ENCODE measurements at places on chromosomes 3 and 15.

GRCh38 chr3:58009026-58009748, 965 bp downstream of the FLNB start:
- no peak for DNase-seq

- DNase-seq = no peak
Measured at GRCh38 chr3:42673082-42673481, 12.3 kb upstream of the KLHL40 start.

DNA sequence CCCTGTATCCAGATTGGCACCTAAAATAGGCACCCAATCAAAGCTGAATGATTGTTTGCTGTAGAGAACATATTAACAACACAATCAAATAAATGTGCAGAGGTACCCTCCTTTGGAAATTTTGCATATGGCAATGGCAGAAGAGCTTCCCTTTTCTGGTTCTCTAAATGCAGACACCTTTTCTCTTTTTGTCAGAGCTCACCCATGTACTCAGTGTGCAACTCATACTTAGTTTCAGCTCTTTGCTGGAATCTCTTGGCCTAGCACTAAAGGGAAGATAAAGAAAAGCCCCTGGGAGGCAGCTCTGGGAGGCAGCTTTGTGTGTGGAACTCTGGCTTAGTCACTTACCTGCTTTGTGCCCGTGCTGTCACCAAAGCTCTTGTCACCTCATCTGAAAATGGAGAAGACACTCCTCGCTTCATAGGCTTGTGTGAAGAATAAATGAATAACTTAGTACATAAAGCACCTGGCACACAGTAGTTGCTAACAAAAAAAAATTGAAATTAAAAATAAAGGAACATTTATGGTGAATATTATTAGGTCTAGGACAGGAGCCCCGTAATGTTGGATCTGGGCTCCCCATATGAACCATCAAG, 28.8 kb downstream of the ST6GAL1 start:
- DNase-seq = no peak

GRCh38 chr15:94080416-94080815, 150.9 kb upstream of the MCTP2 start:
- no peak for DNase-seq

- no peak for DNase-seq
Measured at GRCh38 chr3:119562307-119562961, 3.0 kb upstream of the CD80 start.

DNA sequence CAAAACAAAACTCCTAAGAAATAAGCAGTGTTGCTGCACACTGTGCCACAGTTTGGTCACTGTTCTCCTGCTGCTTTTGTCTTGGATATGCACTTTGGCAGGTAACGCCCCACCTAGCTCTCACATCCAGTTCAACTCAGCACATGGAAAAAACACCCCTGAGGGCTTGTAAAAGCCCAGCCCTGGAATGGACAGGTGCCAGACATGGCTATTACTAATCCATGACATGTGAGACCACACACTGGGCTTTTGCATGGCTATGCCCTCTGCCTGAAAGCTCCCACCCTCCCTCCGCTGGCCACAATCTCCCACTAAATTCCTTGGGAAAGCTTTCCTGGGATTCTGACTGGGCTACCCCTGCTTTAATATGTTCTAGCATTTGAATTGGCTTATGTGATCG, 24.7 kb upstream of the ZBED2 start:
- no peak for DNase-seq

DNA sequence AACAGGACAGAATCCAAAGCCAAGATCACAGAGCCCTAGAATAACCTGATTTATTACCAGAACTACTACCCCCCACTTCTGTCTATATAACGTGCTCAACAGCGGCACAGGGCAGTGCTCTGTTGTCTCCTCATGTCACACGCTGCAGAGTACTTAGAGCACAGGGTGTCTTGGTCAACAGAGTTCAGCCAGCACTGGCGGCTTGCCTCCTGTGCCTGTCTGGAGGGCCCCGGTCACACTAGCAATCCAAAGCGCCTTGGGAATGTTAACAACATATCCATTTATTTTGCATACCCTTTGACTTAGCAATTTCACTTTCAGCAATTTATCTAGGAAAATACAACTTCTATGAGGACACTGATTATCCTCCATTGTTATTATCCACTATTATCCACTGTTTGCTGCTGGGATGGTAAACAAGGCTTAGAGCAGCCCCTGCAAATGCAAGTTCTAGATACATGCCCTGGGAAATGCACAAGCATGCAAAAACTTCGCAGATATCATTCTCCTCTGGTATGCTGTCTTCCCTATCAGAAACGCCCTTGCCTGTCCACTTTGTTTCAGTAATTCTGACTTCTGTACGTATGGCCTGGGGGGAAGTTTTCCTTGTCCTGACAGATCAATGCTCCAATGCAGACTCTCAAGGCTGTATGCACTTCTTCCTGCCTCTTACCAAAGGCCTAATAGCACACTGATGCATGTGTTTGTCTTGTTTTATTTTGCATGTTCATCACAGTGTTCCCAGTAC, 86.2 kb upstream of the OCA2 start:
- no peak for DNase-seq

DNA sequence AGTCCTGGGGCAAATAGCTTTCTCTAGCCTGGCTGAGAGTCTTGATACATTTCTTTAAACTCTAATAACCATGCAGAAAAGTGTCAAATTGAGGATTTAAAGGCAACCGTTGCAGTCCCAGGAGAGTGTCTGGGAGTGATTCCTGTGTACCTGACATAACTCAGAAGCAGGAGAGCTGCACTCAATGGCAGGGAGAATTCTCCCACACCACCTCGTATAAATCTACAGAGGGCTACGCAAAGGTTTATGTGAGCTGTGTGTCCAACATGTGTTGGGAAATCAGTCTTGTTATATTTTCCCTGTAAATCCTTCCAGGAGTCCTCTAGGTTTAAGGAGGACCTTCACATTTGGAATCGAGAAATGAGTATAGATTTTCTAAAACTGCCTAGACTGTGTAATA, 192.6 kb downstream of the WDR72 start:
- DNase-seq = no peak

DNA sequence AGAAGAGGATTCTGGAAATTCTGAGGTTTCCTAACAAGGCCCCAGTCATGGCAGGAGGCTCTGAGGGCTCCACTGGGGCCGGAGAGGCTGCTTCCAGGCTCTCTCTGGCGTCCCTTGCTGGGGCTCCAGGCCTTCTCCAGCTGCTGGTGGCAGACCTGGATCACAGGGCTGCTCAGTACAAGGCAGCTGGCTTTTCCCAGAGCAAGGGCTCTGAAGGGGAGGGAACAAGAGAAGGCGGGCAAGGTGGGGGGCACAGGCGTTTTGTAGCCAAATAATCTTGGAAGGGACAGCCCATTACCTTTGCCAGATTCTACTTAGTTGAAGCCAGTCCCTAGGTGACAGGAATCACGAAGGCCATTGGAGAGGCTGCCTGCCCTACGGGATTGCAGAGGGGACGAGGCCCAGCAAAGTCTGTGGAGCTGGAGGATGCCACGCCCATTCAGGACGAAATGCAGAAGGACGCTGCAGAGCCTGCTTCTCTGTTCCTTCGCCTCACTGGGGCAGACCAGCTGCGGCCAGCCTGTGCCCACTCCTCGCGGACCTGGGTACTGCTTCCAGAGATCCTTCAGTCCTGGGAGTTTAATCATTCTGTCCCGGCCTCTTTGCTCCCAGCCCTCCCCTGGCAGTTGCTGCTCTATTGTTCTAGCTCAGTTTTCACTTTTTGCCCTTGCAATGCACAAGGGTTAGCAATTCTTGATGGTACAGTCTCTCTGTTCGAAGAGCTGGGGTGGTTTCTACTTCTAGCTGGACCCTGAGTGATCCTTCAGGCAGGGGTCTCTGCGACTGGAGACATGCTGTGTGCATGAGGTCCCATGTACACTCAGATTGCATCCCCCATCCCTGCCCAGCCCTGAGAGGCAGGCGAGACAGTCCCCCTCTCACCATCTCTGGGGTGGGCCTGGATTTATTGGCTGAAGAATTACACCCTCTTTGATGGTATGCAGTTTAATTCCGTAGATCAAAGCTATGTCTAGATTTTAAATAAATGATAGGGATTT, 149.3 kb upstream of the MEF2A start:
- no peak for DNase-seq

GRCh38 chr15:92400573-92400972, 6.9 kb downstream of the ST8SIA2 start:
- DNase-seq = no peak

- no peak for DNase-seq
Measured at GRCh38 chr3:193816656-193817311, 223.8 kb downstream of the OPA1 start.

DNA sequence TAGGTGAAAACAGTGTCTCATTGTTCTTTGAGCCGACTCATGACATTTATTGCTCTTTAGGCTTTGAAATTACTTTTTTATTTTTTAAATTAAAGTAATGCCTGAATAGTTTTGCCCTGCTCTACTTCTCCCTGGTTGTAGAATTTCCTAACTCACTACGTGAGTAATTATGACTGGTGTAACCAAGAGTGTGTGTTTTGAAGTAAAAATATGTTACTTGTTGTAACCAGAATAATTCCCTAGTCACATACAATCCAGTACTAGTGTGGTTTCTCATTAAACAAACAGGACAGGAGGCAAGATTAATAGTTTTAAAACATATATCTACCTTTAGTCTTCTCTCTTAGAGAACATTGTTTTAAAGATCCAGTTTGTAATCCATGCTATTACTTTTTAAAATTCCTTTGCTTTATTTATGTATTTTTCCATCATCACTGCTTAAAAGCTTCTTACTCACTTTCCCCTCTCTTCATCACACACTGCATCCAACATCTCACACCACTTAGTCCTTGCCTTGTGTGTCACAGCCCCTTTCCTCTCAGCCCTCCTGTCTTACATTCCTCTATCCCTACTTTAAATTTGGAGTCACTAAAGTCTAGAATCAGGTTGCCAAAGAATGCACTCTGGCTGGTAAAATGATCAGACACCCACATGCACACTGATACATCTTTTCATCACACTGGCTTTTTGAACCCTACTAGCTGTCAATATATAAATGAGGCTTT, 219.7 kb downstream of the WNT5A start:
- DNase-seq = no peak

DNA sequence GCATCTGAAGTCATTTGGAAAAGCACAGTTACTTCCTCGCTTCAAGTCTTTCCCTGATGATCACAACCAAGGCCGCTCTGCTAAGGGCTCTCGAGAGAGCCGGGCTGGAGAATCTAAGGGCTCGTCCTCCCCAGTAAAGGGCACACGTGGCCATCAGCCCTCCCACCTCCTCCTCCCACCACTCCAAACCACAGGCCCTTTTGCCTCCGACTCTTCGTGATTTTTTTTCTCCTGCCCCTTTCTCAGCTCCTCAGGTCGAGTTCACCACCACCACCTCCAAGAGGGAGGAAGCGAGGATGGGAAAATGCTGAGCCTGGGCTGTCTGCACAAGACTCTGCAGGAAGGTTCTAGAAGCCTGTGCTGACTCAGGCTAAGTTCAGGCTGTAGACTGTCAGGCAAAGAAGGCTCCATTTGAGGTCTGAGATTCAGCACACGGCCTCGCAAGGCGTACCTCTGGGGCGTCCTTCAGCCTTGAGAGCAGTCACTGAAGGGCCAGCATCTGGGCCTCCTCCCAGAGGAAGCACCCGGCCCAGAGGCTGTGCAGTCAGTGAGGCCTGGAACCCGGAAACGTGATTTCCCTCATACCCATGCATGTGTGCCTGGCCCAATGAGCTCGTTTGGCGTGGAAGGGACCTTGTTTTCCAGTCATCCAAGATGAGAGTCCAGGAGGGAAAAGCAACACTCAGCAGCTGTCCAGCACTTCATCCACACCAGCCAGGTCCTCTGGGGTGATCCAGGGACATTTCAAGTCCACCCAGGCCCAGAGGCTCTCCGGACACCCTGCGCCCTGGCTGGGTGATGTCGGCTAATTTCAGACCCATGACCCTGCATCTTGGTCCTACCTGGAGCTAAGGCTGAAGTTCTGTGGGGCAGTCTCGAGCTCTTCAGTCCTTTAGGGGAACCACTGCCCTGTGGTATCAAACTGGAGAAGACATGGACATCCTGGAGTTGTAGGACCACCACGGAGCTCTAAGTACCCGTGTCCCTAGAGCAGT, 196.8 kb downstream of the XXYLT1 start:
- no peak for DNase-seq

DNA sequence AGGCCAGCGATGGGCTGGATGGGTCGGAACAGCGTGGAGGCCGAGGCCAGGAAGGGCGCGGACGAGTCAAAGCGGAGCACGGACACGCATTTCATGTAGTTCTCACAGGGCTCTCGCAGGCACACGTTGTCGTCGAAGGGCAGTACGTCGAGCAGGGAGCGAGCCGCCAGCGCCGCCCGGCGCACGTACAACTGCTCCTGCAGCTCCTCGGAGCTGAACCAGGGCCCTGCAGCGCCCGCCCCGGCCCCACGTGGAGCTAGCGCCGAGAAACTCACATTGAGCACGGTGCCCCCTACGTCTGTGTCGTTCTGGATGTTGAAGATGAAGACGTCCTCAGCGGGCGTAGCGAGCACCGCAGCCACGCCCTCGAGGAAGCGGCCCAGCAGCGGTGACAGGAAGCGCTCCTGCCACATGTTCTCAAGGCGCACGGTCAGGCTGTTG, 5.8 kb downstream of the CELSR3 start:
- DNase-seq = no peak

DNA sequence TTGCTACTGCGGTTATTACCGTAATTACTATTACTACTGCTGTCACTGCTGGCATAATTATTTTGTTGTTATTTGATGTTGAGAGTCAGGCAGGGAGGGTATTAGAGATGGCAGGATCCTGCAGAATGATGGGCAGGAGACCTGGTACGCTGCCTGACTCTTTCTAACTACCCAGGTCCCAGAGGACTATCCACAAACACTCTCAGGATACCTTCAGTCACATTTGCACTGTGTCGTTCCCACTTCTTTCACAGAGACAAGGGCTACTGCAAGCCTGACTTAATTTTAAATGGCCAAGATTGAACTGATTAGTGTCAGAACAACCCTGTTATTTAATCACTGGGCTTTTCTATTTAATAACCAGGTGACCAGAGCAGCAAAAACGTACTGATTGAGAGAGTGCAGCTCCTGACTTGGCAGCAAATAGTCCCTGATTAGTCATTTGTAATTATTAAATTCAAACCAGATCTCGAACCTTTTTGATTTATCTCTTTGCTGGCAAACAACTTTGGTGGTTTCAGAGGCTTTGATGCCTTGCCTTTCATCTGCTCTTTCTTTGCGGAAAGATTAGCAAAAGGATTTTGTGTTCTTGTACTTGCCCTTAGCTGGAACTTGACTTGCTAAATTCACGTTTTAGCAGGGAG, 88.8 kb upstream of the ARHGEF3 start:
- DNase-seq = no peak

DNA sequence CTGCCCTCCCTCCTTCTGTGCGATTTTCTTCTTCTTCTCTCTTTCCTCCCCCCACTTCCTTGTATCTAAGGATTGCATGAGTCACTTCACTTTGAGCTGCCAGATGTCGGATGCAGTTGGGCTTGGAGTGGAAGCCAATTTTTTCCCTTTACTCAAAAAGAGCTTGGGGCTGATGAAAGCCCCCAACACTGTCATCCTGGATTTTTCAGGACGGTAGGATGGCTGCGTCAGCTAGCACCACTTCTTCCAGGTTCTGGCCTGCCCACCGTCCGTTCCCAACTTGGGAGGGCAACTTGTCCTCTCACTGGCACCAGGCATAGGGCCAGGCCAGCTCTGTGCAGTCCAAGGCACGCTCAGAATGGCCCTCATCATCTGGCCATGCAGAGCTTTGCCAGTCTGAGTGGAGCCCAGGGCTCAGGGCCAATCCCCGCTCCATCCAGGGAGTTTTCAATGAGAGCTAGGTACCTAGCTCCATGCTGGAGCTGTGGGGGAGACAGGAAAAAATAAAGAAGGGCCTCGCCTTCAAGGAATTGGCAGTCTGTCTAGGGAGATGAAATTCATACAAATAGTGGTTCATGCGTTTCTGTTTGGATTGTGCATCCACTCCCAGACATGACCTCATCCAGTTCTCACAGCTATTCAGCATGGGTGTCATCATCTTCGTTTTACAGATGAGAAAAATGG, 47.7 kb upstream of the INSYN1 start:
- DNase-seq = no peak

- DNase-seq = no peak
Measured at GRCh38 chr15:100263721-100264455, 77.9 kb downstream of the ADAMTS17 start.
